SHP77 (cell line): ENCODE measurements at places on chromosomes 16 and 17.

GRCh38 chr16:57916735-57917438 lies 54.0 kb downstream of the CNGB1 start:
- DNase-seq: no peak

- no peak for DNase-seq
Measured at GRCh38 chr16:9422762-9423513, 331.5 kb downstream of the HAPSTR1 start.

GRCh38 chr17:76071531-76072147 lies 678 bp downstream of the SRP68 start:
- no peak for DNase-seq

- DNase-seq: no peak
Measured at GRCh38 chr17:9668517-9668916, 23.2 kb downstream of the USP43 start.

DNA sequence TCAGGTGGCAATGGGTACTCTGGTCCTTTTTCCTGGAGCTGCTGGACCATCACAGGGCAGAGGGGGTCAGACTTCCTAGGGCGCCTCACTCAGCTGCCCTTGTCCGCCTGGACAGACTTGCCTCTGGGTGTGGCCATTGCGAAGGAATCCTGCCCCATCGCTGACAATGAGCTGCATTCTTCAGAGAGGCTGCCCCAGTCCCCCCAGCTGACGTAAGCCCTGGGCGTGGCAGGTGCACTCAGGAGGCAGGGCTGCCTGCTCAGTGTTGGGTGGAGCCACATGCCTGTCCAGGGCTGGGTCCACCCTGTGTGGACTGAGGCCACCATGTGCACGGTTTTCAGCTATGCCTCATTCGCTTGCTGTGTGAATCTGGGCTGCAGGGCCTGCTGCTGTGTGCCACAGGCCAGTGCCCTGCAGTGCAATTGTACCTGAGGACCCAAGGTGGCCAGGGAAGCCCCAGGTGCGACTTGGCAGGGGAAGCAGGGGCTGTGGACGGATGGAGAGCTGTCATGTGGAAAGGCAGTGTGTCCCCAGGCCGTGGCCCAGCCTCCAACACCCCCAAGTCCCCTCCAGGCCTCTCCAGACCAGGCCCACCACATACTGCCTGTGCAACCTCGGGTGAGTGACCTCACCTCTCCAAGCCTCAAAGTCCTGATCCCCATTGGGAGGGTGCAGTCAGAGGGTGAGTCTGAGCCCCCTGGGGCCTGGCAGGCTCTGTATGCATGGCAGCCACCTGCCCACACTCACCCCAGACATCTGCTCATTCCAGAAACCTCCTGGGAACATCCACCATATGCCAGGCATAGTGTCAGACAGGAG lies 14.0 kb upstream of the MPRIP start:
- DNase-seq: peak; percentile 95

- peak; percentile 37 for DNase-seq
Measured at GRCh38 chr16:85173146-85173980, 61.1 kb upstream of the CIBAR2 start.
